Fibroblast of lung (primary cell): ENCODE measurements at places on chromosomes 12 and 14. TPM values are rescaled to one million over a fixed set of nuclear protein-coding genes. Genes with fewer than 3 reads are reported as not detected.

- peak; percentile 72 for DNase-seq
Measured at GRCh38 chr14:54730156-54730961, 163.4 kb downstream of the SAMD4A start.

- no peak for DNase-seq
Measured at GRCh38 chr12:129610601-129611120, 293.2 kb downstream of the TMEM132D start.

DNA sequence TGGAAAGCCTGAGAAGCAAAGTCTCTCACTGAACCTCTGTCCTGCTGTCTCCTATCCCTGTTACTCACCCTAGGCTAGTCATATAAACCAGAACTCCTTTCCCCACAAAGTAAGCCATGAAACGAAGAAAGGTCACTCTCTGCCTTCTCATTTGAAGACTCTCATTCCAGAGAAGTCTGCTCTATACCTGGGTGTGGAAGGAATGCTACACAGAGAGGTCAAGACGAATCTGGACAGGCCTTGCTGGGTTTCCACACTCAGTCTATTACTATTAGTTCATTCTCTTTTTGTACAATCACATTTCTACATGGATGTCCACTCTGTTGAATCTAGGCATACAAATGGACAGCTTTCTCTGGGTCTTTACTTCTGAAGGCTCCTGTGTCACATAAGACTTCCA lies 2.4 kb upstream of the AEBP2 start:
- DNase-seq = no peak

- DNase-seq = peak; percentile 75
Measured at GRCh38 chr14:104680056-104680805, 9.2 kb upstream of the INF2 start.

DNA sequence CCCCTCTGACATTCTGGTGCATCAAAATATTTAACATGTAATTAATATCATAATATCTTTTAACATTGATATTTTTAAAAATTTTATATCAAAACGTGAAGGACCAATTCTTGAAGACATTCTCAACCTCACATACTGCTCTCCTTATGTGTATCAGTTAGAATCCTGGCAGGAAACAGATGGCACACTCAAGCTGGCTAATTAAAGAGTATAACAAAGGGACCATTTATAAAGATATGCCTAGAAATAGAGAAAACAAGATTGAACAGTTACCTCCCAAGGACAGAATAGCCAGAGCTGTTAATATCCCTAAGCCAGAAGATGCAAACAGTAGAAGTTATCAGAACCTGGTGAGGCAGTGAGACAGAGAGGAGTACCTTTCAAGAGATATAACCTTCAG lies 368.7 kb downstream of the NELL2 start:
- no peak for DNase-seq

DNA sequence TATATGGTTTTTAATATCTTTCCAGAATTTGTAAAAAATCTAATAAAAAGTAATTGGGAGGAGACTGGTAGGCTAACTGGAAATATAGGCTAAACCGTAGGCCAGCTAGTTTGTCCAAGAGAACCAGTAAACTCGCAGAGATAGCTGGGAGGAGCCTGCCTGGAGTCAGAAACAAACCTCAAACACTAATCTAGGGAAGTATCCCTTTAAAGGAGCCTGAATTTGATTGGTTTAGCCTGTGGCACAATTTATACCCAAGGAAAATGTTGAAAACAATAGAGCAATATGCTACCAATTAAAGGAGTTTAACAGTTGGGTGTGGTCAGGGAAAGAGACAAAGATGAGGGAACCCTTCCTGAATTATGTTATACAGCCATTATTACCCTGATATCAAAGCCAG lies 109.6 kb downstream of the EML5 start:
- no peak for DNase-seq

DNA sequence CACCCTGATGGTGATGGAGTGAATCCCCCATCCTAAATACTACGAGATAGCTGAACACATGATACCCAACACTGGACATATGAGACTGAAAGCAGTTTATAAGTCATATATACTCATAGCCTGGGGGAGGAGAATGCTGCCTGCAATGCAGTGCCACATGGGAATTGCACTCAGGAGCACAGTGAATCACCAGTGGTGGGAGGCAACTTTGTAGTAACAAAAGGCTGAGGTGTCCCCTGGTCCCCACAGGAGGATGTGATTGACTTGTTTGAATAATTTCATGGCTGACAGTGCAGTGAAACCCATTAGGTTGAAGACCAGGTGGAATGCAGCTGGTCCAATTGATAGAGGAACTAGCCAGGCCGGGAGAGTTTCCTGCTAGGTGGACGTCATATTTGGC lies 20.2 kb downstream of the CCDC38 start:
- no peak for DNase-seq

GRCh38 chr14:69693145-69693544 lies 73.8 kb upstream of the SRSF5 start:
- no peak for DNase-seq

DNA sequence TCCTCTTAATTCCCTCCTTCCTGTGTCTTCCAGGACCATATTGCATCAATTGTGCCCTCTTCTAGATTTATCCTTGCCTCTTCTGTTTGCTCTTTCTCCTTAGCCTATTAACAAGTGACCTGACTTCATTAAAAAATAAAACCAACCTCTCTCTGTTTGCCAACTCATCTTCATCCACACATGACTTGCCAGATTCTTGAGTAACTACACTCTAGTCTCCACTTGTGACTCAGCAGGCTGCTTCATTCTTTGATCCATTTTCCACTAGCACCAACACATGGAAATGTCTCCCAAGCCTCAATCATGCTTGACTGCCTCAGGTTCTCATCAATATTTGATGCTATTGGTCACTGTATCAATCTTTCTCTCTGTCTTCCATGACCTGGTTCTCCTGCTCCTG lies 492.4 kb upstream of the TMPO start:
- DNase-seq = no peak

PTGES3 gene
- 53.7 and 60.3 TPM in 2 replicates for total RNA-seq

- no peak for DNase-seq
Measured at GRCh38 chr12:108478611-108479206, 36.4 kb upstream of the FICD start.

- no peak for DNase-seq
Measured at GRCh38 chr12:77060883-77061240, 4.5 kb downstream of the E2F7 start.

- DNase-seq = no peak
Measured at GRCh38 chr14:67491741-67492507, 3.4 kb upstream of the TMEM229B start.

GRCh38 chr12:71746974-71747611 lies 7.6 kb upstream of the RAB21 start:
- DNase-seq = peak; percentile 59

JAG2 gene
- 1.8 TPM in 2 replicates for total RNA-seq

- no peak for DNase-seq
Measured at GRCh38 chr12:124569375-124570148, 2.1 kb upstream of the NCOR2 start.
